SJSA1 (cell line): ENCODE measurements at places on chromosomes 5 and 9. TPM values are rescaled to one million over a fixed set of nuclear protein-coding genes. Genes with fewer than 3 reads are reported as not detected.

Gene SLC36A2
- not detected in 2 replicates for total RNA-seq

Gene SPATA31A7
- not detected in 2 replicates for total RNA-seq

GRCh38 chr9:35271637-35272036 is 109.8 kb downstream of the UNC13B start:
- H3K27ac ChIP-seq = no peak overlapping the region
- H3K36me3 ChIP-seq = no peaks in the 10 kb centered on the region
- DNase-seq = no peak
- H3K4me3 ChIP-seq = no peak overlapping the region
- 0 out of 2 replicates have a peak, but pooled peaks cover 2% of the 10 kb centered on the region for H3K4me1 ChIP-seq

- no peak overlapping the region for H3K27ac ChIP-seq
- no peaks in the 10 kb centered on the region for H3K36me3 ChIP-seq
- H3K4me3 ChIP-seq = no peak overlapping the region
- no peaks in the 10 kb centered on the region for H3K4me1 ChIP-seq
- no peak for DNase-seq
Measured at GRCh38 chr9:129451669-129452068, 169.2 kb downstream of the C9orf50 start.

Gene COL5A1
- 148 and 165 TPM in 2 replicates for total RNA-seq
